Lung microvascular endothelial cell (primary cell): ENCODE measurements at places on chromosomes 12 and 14. TPM values are rescaled to one million over a fixed set of nuclear protein-coding genes. Genes with fewer than 3 reads are reported as not detected.

RGS6 gene
- not detected in 2 replicates for total RNA-seq

GRCh38 chr12:121184984-121185889, 24.7 kb upstream of the P2RX4 start:
- no peak for DNase-seq

PRIM1 gene
- total RNA-seq, result 2.6 and 5.9 TPM in 2 replicates

DNA sequence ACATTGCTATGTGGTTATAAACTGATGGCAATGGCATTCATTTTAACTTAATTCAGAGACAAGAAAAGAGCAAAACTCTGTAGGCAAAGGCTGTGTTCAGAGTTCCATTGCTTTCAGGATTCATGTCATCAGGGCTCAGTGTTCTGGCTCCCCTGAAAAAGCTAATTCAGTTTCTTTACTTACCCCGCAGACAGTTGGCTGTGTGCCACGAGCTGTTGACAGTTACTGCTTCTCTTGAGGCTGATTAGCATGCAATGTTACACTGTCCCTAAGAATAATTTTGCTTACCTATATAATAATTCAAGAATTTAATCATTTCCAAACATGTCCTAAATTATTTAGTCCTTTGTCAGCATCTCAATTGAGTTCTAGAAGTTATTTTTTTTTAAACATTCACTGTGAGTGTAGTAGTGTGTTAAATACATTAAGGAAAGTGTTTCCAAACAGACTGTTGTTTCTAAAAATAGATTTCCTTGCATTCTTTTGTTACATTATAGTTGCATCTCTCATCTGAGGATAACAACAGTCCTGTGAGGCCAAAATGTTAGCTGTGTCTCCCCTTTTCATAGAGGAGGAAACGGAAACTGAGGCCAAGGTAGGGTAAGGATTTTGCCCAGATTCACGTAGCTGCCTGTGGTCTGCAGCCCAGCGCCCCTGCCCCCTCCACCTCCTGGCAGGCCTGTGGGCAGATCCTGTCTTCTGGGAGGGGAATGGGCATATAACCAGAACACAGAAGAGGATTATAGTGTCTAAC, 98.6 kb downstream of the PELI2 start:
- no peak for DNase-seq

GLI1 gene
- not detected in 2 replicates for total RNA-seq

GRCh38 chr12:19301688-19302087, 137.6 kb upstream of the AEBP2 start:
- no peak for DNase-seq

GRCh38 chr14:103581954-103582703, 19.4 kb downstream of the COA8 start:
- DNase-seq, result no peak
